ENCODE measurements at places on chromosomes 7 and 10.

- DNase-seq: peak; percentile 53
Measured at GRCh38 chr10:21510241-21511094, 15.0 kb downstream of the SKIDA1 start.

- DNase-seq: no peak
Measured at GRCh38 chr7:103657474-103657894, 211.5 kb upstream of the SLC26A5 start.

DNA sequence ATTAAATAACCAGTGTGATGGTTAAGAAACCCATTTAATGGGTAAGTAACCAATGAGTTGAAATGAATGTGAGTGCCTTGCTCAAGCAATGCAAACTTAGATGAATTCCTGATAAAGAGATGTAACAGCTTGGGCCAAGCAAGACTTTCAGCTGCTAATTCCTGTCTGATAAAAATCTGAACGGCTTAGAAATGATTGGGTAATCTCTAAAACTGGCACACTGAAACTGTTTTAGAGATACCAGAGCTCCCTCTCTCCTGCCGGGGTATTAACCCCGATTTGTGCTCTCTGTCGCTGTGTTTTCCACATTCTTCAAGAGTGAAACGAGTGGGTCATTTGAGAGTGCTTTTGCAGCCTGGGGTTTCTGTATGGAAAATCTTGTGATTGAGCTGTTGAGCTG is 534.9 kb upstream of the GALNT17 start:
- DNase-seq: no peak

- DNase-seq: no peak
Measured at GRCh38 chr10:114674346-114674745, 16.3 kb upstream of the ABLIM1 start.

DNA sequence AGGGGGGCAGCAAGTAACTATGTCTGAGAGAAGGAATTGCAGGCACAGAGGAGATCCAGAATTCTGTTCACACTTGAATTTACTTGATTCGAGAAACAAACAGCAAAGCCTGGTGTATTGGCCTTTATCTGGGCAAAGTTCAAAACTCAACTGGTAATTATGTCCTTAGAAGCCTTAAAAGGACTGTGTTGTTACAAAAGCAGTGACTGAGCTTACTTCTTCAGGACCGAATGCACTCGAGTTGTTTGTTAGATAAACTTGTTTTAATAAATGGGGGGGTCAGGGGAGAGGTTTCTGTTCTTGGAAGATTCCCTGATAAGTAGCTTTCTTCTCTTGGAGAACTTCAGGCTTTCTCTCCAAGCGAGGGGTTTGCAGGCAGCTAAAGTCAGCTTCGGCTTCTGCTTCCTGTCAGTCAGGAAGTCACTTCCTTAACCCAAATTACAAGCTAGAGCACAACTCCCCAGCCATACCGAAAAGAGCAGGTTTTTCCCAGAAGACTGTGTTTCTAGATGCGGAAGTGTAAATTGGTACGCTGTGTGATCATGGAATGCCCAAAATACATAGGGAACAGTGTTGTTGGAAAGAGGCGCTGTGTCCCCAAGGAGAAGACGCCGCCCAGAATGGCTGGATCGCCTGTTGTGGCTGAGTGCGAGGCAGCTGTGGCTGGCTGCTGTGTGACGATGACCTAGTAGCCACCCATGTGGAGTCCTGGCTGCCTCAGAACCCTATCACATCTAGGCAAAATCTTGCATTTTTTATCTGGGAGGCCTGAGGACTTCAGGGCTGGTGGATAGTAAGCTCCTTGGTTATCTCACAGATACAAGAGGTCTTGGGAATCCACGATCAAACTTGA is 110.4 kb downstream of the TCF7L2 start:
- DNase-seq: no peak

DNA sequence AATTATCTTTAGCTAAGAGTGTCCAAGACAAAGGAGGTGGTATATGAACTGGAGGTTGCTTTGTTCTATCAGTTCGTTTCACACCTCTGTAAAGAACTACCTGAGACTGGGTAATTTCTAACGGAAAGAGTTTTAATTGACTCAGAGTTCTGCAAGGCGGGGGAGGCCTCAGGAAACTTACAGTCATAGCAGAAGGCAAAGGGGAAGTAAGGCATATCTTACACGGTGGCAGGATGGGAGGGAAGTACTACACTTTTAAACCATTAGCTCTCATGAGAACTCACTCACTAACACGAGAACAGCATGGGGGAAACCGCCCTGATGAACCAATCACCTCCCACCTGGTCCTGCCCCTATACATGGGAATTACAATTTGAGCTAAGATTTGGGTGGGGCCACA is 1202.3 kb upstream of the LRRTM3 start:
- DNase-seq: no peak

DNA sequence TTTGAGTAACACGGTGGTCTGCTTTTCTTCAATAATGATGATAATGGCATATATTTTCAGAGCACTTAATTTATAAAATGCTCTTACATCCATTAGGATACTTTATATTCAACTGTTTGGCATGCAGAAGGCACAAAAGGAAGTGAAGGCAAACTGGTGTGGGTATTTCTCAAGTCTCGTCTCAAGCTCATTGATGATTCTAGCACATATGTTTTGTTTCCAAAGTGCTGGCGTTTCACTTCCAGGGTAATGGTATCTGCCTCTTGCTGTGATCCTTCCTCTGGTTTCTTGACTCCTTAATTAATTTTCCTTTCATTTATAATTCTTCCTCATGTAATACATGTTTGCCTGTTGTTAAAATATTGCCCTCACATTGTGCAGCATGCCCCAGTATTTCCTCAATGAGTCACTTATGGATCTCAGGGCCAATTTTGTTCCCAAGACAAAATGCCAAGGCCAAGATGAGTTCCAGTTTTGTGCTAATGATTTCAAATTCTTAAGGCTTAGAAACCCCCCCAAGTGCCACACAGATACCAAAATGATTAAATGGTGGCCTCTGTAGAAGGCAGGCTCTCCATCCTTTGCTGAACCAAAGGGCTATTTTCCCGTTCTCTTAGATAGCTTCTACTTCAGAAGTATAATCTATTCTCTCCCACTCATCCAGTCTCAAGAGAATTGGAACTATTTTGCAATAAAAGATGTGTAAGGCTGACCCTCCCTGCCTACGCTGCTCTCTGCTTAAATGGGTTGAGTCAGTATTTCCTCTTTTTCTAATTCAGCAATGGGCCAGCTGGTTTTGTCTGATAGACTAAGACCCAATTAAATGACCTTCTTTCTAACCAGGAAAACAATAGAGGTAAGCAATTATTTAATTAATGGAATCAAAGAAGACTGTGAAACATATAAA is 171.2 kb downstream of the ZNF365 start:
- DNase-seq: peak; percentile 59

DNA sequence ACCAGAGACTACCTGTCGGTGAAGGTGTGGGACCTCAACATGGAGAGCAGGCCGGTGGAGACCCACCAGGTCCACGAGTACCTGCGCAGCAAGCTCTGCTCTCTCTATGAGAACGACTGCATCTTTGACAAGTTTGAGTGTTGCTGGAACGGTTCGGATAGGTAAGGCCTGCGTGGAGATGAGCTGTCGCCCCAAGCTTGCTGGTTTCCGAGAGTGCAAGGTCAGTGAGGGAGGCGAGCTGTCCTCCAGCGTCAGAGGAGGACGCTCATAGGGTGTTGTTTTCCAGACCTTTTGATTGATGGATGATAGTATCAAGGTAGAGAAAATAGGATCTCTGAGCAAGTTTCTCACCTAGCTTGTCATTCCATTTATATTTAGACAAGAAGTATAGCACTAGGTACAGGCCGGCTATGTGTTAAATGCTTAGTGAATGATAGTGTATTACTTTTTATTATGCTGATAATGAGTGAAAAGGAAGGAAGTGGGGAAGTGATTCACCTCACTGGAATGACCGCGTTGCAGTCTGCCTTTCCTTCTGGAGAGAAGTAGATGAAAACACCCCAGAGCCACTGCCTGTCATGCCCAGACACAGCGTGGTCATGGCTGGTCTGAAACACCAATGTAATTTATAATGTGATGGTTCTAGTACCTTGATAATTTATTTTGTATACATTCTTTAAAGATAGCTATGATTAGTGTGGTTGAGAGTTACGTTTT is 33.9 kb downstream of the BNIP3 start:
- DNase-seq: peak; percentile 84

GRCh38 chr7:28125431-28126409 is 54.9 kb downstream of the JAZF1 start:
- peak; percentile 84 for DNase-seq

DNA sequence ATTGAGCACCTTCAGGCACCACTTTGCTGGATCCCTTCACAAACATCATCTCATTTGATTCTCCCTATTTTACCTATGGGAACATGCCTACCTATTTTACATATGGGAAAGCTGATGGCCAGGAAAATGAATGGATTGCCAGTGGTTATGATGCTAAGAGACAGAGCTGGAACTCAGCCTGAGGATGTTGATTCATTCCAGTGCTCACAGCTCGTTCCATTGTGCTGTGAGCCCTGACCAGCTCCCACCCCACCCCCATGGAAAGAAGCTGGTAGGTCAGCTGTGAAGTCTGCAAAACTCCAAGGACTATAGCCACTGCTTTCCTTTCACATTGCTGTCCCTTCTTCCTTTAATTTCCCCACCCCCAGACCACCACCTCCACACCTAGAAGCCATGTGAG is 9.6 kb downstream of the UBTD1 start:
- peak; percentile 62 for DNase-seq

GRCh38 chr10:3036155-3037021 is 31.0 kb upstream of the PFKP start:
- DNase-seq: no peak

DNA sequence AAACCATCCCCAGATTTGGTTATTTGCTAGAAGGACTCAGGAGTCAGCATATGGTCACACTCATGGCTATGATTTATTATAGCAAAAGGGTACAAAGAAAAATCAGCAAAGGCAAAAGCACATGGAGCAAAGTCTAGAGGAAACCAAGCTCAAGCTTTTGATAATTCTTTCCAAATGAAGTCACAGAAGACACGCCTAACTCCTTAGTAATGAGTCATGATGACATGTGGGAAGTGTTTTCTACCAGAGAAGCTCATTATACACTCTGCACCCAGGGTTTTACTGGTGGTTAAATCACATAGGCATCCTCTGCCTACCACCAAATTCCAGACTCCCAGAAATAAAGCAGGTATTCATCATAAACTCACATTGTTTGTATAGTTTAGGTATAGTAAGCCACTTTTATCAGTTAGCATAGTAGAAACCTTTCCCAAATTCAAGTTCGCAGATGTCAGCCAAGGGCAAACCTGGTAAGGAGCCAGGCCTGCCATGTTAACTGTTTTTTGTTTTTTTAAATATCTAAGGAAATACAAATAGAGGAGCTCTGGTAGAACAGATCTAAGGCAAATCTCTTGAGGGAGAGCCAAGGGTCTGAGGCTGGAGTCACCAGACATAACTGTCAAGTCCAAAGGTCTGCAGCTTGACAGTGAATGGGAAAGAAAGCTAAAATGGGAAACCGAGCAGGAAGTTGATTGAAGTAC is 15.4 kb upstream of the HIBADH start:
- peak; percentile 94 for DNase-seq

DNA sequence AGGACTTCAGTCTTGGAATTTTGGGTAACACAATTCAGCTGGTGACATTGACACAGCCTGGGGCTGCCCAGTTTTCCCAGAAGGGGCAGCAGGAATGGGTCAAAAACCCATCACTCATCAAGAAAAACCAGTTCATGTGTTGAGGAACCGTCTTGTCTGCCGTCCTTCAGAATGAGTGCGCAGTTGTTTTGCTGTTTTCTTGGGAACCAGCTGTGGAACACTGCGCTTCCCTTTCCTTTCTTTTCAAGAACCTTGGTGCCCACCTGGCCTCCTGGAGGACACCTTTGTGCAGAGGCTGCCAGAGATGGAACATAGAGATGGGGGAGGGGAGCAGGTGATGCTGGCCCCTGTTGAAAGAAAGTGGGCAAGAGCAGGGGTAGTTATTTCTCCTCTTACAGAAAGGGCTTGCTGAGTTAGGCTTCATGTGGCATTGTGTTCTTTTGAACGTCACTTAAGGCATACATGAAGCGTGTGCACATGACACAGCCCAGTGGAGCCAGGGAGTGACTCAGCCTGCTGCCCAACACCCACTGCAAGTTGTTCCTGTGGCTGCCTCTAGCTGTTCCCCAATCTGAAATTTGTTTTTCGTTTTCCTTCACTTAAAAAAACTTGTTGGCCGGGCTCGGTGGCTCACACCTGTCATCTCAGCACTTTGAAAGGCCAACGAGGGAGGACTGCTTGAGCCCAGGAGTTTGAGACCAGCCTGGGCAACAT is 87.4 kb upstream of the TNS3 start:
- DNase-seq: peak; percentile 97

Measured in choroid plexus epithelial cell (primary cell).